ENCODE measurements at places on chromosomes 3 and 15. TPM values are rescaled to one million over a fixed set of nuclear protein-coding genes. Genes with fewer than 3 reads are reported as not detected.
A peak's percentile ranks its signal among the peaks of the same experiment; 100 is the strongest.

- H3K27me3 ChIP-seq = no peaks in the 10 kb centered on the region
- peak overlapping the region; percentile 90 for H3K27ac ChIP-seq
- peaks cover 26% of the 10 kb centered on the region for H3K36me3 ChIP-seq
- H3K4me3 ChIP-seq = peak overlapping the region; percentile 94
- no peak for DNase-seq
- peaks cover 45% of the 10 kb centered on the region for H3K4me1 ChIP-seq
These were observed 1.8 kb downstream of the PML start for GRCh38 chr15:73996267-73996666.

GRCh38 chr15:60814855-60815254, 335.9 kb upstream of the ICE2 start:
- no peak overlapping the region for H3K27ac ChIP-seq
- H3K4me1 ChIP-seq = peaks cover 24% of the 10 kb centered on the region
- DNase-seq = no peak
- H3K27me3 ChIP-seq = no peaks in the 10 kb centered on the region

GRCh38 chr3:126415661-126416591, 21.2 kb downstream of the CFAP100 start:
- no peak overlapping the region for H3K4me3 ChIP-seq
- no peaks in the 10 kb centered on the region for H3K36me3 ChIP-seq
- no peaks in the 10 kb centered on the region for H3K4me1 ChIP-seq
- no peak for DNase-seq
- H3K27me3 ChIP-seq = peaks cover 48% of the 10 kb centered on the region

DNA sequence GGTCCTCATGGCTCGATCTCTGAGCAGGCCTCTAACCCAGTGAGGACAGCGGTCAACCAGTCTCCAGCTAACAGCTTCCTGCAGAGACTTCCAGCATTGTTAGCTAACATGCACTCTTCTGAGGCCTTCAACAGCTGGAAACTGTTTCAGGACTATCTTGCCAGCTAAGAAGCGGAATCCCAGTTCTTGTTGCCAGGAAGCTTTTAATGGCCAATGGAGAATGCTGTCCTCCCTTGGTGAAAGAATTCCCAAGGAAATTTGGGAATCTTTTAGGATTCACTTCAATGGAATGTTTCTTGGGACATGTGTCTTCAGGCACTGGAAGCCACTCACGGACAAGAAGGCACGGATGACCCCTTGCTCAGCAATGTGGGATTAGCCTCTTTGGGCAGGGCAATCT, 91.7 kb downstream of the CEMIP start:
- no peak for DNase-seq
- no peaks in the 10 kb centered on the region for H3K4me1 ChIP-seq

DNA sequence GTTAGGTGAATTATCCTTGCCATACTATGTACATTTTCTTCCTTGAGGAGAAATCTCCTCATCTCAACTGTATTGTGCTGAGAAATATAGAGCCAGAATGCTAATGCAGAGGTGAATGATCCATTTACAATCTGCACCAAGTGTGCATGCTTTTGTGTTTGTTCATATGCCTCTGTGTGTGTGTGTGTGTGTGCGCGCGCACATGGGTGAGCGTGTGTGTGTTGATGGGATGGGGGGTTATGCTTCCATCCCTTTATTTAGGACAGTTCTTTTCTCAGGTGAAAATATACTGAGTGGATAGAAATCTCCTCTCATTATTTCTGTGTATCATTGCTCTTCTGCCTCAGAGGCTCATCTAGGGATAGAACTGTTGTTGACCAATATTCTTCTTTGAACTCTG, 626.1 kb downstream of the MCTP2 start:
- peaks cover 7% of the 10 kb centered on the region for H3K27me3 ChIP-seq
- H3K4me3 ChIP-seq = no peak overlapping the region
- no peak for DNase-seq
- H3K36me3 ChIP-seq = no peaks in the 10 kb centered on the region
- no peak overlapping the region for H3K27ac ChIP-seq
- no peaks in the 10 kb centered on the region for H3K4me1 ChIP-seq

DNA sequence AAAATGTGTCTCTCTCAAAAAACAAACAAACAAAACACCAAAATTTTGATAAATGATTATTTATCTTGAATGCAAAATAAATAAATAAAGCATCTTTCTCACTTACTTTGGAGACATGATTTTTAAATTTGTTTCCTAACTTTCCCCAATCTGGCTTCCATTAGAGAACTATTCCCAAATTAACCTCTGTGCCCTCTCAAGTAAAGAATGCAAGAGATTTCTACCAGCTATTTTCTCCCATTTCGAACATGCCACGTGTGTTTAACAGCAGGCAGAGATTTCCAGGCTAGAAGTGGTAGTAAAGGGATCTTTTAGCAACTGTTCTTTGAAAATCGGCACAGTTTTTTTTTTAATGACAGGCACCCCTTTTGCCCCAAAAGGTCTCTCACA, 269.1 kb downstream of the SHQ1 start:
- H3K4me1 ChIP-seq = no peaks in the 10 kb centered on the region
- H3K27ac ChIP-seq = no peak overlapping the region
- no peak overlapping the region for H3K4me3 ChIP-seq
- DNase-seq = no peak
- H3K36me3 ChIP-seq = no peaks in the 10 kb centered on the region
- peaks cover 4% of the 10 kb centered on the region for H3K27me3 ChIP-seq

DNA sequence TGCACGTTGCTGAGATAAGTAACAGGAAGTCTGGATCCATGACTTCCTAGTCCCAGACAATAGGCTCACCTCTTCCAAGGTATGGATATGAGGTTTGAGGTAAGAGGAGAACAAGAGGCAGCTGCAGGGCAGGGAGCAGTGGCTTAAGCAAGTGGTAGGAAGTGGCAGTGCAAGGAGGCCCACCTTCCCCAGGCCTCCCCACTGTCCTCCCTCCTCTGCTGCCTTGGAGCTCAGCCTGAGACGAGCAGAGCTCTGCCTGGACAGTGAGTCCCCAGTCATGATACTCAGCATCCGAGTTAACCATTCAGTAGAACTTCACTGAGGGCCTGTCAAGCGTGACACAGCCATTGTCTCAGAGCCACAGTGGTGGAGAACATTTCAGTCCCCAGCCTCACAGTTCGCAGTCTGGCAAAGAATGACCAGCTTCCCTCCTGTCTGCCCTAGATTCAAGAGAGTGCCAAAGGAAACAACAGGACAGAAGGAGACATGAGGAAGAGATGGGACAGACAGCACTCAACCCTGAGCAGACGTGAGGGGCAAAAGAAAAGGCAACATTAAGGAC, 41.4 kb upstream of the BOC start:
- H3K36me3 ChIP-seq = no peaks in the 10 kb centered on the region
- H3K27ac ChIP-seq = no peak overlapping the region
- no peak overlapping the region for H3K4me3 ChIP-seq
- no peak for DNase-seq
- no peaks in the 10 kb centered on the region for H3K4me1 ChIP-seq

GRCh38 chr15:33068511-33068990, 126.0 kb downstream of the FMN1 start:
- H3K36me3 ChIP-seq = no peaks in the 10 kb centered on the region
- no peak for DNase-seq
- peaks cover 6% of the 10 kb centered on the region for H3K4me1 ChIP-seq
- no peak overlapping the region for H3K4me3 ChIP-seq

DNA sequence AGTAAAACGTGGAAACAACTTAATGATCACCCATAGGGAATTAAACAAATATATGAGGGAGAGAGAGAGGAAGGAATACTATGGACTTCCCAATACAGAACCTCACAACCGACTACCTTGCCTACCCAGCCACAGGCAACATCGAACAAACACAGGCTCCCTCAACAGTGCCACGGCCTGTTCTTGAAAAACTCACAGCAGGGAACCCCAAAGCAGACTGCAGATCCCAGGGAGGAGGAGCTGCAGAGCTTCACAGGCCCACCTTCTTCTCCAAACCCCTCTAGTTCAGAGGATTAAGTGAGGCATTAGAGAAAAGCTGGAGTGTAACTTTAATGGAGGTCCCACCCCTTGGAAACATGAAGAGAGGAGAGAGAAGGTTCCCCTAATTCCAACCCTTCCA, 110.2 kb downstream of the ST8SIA2 start:
- peaks cover 7% of the 10 kb centered on the region for H3K27me3 ChIP-seq
- no peaks in the 10 kb centered on the region for H3K36me3 ChIP-seq
- no peak overlapping the region for H3K4me3 ChIP-seq
- H3K4me1 ChIP-seq = peaks cover 2% of the 10 kb centered on the region
- H3K27ac ChIP-seq = no peak overlapping the region
- no peak for DNase-seq

GRCh38 chr3:115397433-115397832, 225.9 kb upstream of the GAP43 start:
- no peaks in the 10 kb centered on the region for H3K27me3 ChIP-seq
- H3K4me3 ChIP-seq = no peak overlapping the region
- DNase-seq = no peak

DNA sequence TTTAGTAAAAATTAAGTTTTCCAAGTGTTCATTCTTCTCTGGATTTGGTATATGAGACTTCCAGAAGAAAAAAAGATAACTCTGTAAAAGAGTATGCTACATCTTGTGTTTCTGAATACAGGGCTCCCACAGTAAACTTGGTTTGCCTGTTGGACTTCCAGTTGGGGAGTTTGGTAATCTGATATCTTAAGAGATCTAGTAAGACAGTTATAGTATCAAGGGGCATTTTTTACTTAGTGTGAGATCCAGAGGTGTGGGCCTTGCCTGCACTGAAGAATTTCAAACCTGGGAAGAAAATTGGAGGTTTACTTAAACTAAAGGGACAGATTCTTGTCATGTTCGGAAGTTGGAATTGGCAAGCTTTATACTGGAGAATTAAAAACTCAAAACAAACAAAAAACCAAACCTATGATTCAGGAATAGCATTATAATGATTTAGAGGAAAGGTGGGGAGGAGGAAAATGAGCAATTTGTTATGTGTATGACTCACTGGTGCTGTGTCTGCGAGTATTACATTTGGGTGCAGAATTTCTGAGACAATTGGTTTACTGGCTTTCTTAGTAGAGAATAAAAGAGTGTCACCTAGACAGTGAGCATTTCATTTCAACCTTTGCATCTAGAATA, 58.9 kb upstream of the ULK4 start:
- no peaks in the 10 kb centered on the region for H3K27me3 ChIP-seq
- H3K4me3 ChIP-seq = no peak overlapping the region
- H3K27ac ChIP-seq = peak overlapping the region; percentile 13
- DNase-seq = no peak

DNA sequence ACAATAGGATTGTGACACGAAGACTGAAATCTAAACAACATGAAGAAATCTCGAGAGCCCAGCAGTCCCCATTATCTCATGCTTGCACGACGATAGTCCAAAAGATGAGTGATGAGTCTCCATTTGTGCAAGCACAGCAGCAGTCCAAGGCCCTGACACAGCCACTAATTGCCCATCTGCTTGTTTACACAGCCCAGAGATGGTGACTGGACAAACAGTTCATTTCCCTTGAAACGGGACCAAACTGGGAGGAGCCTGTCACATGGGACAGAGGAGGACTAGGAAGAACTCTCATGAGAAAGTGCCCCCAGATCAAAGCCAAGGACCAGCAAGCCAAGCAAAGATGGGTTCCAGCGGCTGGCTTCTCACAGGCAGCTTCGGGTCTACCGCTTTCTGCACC, 121.0 kb downstream of the GREM1 start:
- no peaks in the 10 kb centered on the region for H3K27me3 ChIP-seq
- no peaks in the 10 kb centered on the region for H3K4me1 ChIP-seq
- no peak overlapping the region for H3K27ac ChIP-seq
- H3K4me3 ChIP-seq = no peak overlapping the region
- H3K36me3 ChIP-seq = no peaks in the 10 kb centered on the region

DNA sequence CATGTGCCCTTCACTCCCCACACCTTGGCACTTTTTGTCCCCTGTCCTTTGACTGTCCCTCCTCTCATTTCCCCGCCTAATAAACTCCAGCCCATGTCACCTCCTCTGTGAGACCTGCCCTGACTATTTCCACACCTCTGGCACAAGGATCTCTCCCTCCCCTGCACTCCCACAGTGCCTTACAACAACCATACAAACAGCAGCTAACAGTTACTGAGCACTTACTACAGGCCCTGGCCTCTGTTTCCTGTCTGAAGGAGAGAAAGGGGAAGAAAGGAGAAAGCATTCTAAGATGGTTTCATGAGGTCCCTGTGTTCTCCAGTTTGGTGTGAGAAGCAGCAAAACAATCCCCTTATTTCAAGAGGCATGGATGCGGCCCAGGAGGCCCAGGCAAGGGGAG, 20.0 kb upstream of the TRH start:
- DNase-seq = no peak
- no peak overlapping the region for H3K27ac ChIP-seq
- H3K4me3 ChIP-seq = no peak overlapping the region
- peaks cover 3% of the 10 kb centered on the region for H3K27me3 ChIP-seq
- no peaks in the 10 kb centered on the region for H3K4me1 ChIP-seq

GRCh38 chr3:50371133-50371685, 11.9 kb upstream of the TMEM115 start:
- no peak for DNase-seq
- H3K4me3 ChIP-seq = no peak overlapping the region
- H3K4me1 ChIP-seq = peaks cover 11% of the 10 kb centered on the region
- H3K27me3 ChIP-seq = no peaks in the 10 kb centered on the region

DNA sequence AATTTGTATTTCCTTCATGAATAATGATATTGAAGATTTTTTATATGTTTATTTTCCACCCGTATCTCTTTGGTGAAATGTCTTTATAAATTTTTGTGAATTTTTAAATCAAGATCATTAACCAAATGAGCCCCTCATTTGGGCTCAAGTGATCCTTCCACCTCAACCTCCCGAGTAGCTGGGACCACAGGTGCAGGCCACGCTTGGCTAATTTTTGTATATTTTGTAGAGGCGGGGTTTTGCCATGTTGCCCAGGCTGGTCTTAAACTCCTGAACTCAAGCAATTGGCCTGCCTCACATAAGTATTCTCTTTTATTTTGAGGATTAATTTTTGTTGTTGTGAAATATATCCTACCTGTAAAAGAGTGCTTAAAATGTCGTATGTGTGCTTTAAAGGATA, 4.9 kb downstream of the BBS4 start:
- peaks cover 12% of the 10 kb centered on the region for H3K4me1 ChIP-seq
- H3K27ac ChIP-seq = no peak overlapping the region
- H3K4me3 ChIP-seq = no peak overlapping the region
- peaks cover 4% of the 10 kb centered on the region for H3K36me3 ChIP-seq
- H3K27me3 ChIP-seq = no peaks in the 10 kb centered on the region
- DNase-seq = no peak

GRCh38 chr15:74265046-74265639, 29.0 kb downstream of the CCDC33 start:
- peaks cover 23% of the 10 kb centered on the region for H3K27me3 ChIP-seq
- no peak overlapping the region for H3K27ac ChIP-seq
- no peaks in the 10 kb centered on the region for H3K36me3 ChIP-seq
- H3K4me1 ChIP-seq = no peaks in the 10 kb centered on the region
- no peak for DNase-seq

- peaks cover 2% of the 10 kb centered on the region for H3K36me3 ChIP-seq
- no peaks in the 10 kb centered on the region for H3K4me1 ChIP-seq
- DNase-seq = no peak
- peaks cover under 1% of the 10 kb centered on the region for H3K27me3 ChIP-seq
These were observed 13.9 kb upstream of the LRRC15 start for GRCh38 chr3:194383276-194383940.

Gene HRG
- not detected for total RNA-seq

Gene KLHL40
- not detected for total RNA-seq

Gene SAMD7
- not detected for total RNA-seq

Gene BCL2A1
- 91.4 TPM for total RNA-seq

Gene LNP1
- 1.7 TPM for total RNA-seq

Gene WDR48
- 38.4 TPM for total RNA-seq

Gene THSD4
- total RNA-seq = not detected

Gene THRB
- not detected for total RNA-seq

Gene HGD
- total RNA-seq = 0.35 TPM

Gene RSRC1
- 33.2 TPM for total RNA-seq

Gene ADCY5
- not detected for total RNA-seq

Measured in activated naive CD8-positive, alpha-beta T cell treated with anti-CD3 and anti-CD28 coated beads for 36 hours (primary cell).